ENCODE measurements at places on chromosomes 1 and 21.

DNA sequence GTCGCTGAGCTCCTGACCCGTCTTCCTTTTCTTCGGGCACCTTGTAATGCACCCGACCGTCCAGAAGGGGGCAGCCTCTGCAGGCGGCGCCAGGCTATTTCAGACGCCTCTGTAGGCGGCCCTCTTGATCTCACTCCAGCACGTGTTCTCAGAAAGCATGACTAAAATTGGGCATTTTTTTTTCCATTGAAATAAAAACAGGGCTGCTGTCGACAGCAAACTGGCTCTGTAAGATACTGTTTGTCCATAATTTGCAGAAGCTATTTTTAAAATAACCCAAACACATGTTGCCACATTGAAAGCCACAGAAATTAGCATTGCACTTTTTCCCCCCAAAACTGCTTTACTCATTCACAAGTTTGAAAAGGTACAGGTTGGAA, 78.0 kb downstream of the STUM start:
- peak; percentile 76 for DNase-seq

GRCh38 chr1:164895026-164895912, 336.3 kb downstream of the PBX1 start:
- DNase-seq = no peak

DNA sequence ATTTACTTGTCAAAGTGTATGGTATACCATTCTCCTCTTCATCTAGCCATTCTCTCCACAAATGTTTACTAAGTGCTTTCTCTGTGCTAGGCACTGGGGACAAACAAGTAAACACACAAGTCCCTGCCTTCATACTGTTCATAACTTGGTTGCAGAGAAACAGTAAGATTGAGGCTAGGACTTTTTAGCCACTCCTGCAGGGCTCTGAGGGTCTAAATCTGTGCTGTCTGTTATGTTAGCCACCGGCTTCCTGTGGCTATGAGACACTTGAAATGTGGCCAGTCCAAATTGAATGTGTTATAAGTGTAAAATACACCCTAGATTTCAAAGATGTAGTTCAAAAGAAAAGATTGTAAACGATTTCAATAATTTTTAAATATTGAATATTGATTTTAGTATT, 50.2 kb downstream of the AZIN2 start:
- DNase-seq = no peak

DNA sequence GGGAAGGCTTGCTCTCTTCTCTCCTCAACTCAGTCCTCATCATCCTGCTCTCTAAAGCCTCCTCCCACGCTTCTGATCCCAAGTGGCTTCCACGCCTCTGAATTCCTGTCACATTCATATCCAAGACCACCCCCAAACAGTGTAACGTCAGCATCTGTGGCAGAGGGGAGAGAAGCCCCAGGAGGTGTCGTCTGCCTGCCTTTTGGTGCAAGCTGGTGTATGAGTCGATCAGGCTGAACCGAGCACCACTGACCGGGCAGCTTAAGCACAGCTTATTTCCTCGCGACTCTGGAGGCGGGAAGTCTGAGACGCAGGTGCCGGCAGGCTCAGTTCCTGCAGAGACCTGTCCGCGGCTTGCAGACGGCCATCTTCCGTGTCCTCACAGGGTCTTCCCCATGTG, 123.8 kb upstream of the RAB4A start:
- no peak for DNase-seq

GRCh38 chr1:162088281-162088969, 18.9 kb downstream of the NOS1AP start:
- DNase-seq = no peak

DNA sequence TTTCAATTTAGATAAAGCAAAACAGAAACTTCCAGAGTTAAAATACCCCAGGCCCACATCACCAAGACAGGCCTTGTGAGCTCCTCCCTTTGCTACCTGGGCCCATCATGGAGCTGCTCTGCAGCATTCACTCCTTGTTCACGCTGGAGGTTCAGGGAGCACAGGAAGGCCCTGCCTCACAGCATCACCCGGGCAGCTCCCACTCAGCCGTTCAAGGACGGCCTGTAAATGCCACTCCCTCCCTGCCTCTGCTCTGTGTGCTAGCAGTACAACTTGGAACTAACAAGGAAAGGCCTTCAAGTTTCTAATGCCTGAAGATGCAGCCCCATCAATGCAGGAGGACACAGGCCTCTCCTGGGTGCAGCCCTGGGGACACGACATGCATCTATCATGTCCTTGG, 11.6 kb downstream of the ATP5PO start:
- DNase-seq = no peak

GRCh38 chr1:175217721-175218531, 25.4 kb upstream of the KIAA0040 start:
- no peak for DNase-seq

DNA sequence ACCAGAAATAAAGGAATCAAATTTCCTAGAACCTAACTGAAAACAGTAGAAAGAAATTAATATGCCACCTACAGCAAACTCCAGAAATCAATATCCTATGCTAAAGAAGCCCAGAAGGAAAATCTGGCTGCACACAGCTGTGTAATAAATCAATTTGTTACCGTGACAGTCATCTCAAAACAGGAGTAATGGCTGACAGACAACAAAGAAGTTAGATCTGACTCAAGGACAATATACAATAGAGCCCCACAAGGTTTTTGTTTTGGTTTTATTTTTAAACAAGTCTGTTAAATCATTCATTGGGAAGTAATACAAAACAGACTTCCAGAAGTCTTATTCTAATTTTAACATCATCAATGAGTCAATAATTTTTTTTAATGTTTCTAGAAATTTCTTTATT, 168.4 kb downstream of the RERE start:
- no peak for DNase-seq

DNA sequence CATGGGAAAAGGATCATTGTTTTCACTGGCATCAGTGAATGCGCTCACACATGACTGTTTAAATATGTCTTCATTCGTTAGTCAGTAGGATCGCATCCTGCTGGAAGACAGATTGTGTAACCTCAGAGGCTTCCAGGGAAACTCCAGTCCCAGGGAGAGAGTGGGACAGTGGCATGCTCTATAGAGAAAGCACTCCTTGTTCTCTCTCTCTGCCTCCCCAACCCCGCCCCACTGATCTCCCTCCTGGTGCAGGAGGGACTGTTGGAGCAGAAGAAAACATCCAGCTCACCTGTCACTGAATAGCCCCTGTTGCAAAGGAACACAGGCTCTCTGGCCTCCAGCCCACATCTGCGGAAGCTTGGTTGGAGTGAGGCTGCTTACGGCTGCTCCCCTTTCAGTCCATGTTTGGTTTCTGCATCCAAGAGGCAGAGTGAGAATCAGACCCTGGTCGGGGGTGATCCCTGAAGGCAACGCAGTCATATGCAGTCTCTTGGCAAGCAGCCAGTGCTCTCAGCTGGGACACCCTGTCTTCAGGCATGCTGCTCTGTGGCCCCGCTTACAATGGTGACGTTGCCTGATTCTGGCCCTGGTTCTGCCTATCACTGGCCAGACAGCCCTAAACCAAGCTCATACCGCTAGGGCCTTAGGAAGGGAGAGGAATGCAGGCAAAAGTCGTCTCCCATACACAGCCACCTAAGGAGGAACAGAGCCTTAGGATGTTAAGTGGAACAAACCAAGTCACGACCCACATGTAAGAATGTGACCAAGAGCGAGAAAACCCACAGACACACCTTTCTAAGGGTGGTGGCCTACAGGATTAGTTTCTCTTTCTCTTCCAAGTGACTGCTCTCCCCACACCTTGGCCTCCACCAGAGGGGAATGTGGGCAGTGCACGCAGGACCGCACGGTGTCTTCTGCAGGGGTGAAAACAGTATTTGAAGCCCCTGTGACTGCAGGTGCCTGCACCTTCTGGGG, 39.7 kb downstream of the BACE2 start:
- no peak for DNase-seq

- DNase-seq = no peak
These were observed 84.5 kb upstream of the SAMSN1 start for GRCh38 chr21:14630556-14631069.

GRCh38 chr1:10973552-10973951, 38.9 kb upstream of the TARDBP start:
- no peak for DNase-seq

DNA sequence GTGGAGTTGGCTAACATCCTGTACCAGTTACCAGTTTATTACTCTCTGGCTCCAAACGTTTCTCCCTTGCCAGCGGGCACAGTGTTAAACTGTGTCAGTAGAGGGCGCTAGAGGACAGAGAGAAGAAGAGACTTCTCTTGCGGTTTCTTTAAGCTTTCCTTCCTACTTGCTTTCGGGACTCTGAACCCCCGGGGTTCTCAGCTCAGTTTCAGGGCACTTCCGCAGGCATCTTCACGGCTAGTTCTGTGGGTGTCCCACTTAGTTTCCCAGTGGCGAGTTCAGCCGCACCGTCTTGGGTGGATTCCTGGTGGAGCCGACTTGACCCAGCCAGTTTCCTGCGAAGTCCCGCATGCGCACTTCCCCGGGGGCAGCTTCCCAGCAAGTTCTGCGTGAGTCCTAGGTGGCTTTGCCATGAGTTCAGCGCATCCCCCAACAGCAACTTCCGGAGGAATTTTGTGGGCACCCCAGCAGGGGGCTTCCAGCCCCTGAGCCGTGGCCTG, 37.9 kb upstream of the BTG2 start:
- DNase-seq = peak; percentile 77

GRCh38 chr1:58710190-58711085, 10.6 kb upstream of the MYSM1 start:
- DNase-seq = no peak

DNA sequence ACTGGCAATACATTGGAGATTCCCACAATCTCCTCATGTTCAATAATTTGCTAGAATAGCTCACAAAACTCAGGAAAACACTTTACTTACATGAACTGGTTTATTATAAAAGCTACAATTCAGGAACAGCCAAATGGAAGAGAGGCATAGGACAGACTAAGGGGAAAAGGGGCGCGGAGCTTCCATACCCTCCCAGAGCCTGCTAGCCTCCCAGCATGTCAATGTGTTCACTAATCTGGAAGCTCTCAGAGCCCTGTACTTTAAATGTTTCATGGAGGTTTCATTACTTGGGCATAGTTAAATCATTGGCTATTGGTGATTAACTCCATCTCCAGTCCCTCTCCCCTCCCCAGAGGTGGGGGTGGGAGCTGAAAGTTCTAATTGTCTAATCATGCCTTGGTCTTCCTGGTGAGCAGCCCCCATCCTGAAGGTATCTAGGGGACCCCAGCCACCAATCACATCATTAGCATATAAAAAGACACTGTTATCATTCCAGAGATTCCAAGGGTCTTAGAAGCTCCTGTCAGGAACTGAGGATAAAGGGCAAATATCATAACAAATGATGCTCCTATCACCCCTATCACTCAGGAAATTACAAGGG, 10.9 kb upstream of the DMRTB1 start:
- no peak for DNase-seq

DNA sequence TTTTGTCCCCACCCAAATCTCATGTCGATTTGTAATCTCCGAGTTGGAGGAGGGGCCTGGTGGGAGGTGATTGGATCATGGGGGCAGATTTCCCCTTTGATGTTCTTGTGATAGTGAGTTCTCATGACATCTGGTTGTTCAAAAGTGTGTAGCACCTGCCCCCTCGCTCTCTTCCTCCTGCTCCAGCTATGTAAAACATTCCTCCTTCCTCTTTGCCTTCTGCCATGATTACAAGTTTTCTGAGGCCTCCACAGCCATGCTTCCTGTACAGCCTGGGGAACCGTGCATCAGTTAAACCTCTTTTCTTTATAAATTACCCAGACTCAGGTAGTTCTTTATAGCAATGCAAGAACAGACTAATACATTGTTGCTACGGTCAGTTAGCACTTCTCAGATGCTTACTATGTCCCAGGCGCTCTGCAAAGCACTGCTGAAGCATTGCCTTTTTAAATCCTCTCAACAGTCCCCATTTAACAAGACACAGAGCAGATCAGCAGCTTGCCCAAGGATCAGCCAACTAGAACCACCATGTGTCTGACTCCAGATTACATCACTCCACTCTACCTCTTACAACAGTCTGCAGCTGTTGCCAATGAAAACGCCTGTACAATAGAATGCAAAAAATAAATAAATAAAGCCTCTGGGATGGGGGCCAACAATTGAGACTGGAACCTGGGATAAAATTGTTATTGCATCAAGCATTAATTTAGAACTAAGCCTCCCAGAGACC, 52.4 kb upstream of the USP1 start:
- DNase-seq = no peak

DNA sequence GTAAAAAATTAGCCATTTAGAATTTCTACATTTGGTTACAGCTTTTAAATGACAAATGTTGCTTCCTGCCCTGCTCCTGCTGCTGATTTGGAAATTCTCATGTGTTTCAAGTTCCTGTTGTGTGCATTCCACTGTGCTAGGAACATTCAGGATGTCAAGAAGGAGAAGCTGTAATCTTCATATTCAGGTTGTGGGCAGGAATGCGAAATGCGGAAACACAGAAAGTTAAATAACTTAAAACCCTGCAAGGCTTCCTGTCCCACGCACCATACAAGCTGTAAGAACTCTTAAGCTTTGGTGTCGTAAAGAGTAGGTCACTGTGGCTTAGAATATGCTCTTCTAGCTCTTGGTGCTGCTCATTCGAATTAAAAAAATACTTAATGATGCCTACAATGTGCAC, 52.6 kb downstream of the S100B start:
- no peak for DNase-seq

DNA sequence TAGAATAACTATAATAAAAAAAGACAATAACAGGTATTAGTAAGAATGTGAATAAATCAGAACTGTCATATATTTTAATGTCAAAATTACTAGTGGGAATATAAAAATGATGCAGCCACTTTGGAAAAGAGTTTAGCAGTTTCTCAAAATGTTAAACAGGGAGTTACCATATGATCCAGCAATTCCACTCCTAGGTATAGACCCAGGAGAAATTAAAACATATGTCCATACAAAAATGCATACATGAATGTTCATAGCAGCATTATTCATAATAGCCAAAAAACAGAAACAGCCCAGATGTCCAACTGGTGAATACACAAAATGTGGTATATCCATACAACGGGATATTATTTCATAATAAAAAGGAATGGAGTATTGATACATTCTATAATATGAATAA, 71.6 kb downstream of the NVL start:
- DNase-seq = no peak

DNA sequence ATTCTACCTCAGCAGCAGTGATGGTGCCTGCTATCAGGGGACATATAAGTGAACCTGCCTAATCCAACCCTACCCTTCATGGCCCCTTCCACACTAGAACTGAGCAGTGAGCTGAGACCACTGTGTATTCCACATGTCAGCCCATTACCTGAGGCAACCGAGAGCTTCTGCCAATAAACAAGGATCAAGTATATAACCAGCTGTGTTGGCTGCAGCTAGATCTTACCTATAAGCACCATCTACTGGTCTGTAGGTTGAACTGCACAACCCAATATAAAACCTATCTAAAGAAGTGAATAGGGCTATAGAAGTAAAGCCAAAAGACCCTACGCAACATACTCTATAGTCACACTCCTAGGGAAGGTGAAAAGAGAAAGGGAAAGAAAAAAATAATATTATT, 376.9 kb downstream of the HHIPL2 start:
- no peak for DNase-seq

GRCh38 chr1:69315823-69316222, 251.9 kb upstream of the LRRC7 start:
- no peak for DNase-seq

- DNase-seq = no peak
These were observed 41.2 kb upstream of the PDC start for GRCh38 chr1:186502087-186502486.

All from stimulated activated CD4-positive, alpha-beta T cell treated with anti-CD3 and anti-CD28 coated beads, TNF-alpha, amount 100 ng/mL, for 48 hours (primary cell).